ENCODE measurements at places on chromosomes 13 and 19.

DNA sequence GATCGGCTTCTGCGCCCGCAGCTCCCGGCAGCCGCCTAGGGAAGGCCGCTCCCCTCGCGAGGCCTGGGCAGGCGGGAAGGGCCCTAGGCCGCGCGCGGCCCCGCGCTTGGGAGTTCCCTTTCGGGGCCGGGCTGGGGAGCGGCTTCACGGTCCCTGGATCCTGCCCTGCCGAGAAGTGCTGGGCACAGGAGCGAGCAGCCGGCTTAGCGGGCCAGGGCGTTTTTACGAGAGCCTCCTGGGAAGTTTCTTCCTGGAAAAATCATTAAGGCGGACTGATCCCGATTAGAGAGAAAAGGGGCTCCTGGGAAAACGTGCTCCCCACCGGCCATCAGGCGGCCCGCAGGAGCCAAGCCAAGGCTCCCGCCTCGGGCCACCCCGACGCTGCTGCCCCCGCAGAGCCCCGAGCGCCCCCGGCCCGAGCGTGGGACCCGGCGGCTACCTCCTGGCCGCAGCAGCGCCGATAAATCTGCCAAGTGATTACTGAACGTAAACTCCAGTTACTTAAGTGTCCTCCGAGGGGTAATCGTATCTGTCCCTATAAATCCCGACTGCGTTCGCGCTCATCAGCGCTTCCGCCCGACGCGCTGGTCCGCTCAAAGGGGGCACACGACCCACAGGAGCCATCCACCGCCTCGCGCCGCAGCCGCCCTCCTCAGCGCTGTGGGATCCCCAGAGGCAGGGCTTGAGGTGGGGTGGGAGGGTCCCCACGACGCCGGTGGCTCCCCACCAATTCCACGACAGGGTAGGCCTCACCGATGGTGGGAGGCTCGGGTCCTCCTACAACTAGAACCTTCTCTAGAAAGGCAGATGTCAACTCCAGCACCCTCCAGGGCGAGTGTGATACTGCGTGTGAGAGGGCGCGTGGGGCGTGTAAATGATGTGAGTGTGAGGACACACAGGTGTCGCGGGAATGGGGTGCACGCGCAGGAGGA is 2.8 kb downstream of the ZIC5 start:
- peak; percentile 71 for DNase-seq
- peak overlapping the region; percentile 95 for H3K4me3 ChIP-seq
- peaks cover 78% of the 10 kb centered on the region for H3K27me3 ChIP-seq
- peaks cover 18% of the 10 kb centered on the region for H3K36me3 ChIP-seq
- H3K4me1 ChIP-seq, result peaks cover 4% of the 10 kb centered on the region

DNA sequence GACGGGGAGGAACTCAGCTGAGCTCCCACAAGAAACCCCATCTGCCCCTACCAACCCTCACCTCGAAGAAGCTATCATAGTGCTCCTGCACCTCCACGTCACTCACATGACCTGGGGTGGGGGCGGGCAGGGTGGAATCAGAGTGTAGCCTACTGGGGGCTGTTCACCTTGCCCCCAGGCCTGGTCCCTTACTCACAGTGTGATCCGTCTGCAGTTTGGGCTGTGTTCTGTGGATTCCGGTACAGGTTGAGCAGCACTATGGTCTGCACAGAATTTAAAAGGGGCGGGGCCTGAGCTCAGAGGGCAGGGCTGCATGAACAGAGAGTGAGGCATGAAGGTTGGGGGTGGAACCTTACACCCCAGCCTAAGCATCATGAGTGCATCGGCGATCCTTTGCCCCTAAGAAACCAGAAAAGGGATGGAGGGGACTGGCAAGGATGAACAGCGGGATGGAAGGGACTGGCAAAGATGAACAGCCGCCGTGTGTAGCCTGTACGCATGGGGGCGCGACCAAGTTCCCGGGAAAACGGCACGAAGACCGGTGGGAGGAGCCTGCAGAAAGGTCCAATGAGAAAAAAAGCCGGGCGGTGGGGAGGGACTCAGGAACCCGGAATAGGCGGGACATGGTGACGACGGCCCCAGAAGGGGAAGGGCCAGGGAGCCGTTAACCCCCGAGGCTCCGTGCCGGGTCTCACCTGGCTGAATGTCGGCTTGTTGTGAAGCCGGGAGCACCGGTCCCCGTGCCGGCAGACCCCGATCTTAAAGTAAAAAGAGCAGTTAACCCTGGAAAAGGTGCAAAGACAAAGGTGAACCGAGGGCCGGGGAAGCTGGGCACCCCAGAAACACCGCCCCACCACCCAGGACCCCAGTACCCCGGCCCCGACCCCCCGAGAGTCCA is 539 bp downstream of the U2AF1L4 start:
- peak overlapping the region; percentile 99 for H3K4me3 ChIP-seq
- peaks cover 30% of the 10 kb centered on the region for H3K4me1 ChIP-seq
- peak; percentile 94 for DNase-seq
- H3K27ac ChIP-seq, result peak overlapping the region; percentile 100
- no peaks in the 10 kb centered on the region for H3K36me3 ChIP-seq

- H3K36me3 ChIP-seq, result peaks cover 8% of the 10 kb centered on the region
- H3K27ac ChIP-seq, result no peak within 1 kb of the TSS
- H3K4me3 ChIP-seq, result no peak within 1 kb of the TSS
- H3K27me3 ChIP-seq, result peaks cover 10% of the 10 kb centered on the region
These were observed at the start of gene CD37 for GRCh38 chr19:49335071-49335783. TSS of gene CD37 (plus strand) at chr19:49335406. CDS start at chr19:49335541, 135 bp downstream.

DNA sequence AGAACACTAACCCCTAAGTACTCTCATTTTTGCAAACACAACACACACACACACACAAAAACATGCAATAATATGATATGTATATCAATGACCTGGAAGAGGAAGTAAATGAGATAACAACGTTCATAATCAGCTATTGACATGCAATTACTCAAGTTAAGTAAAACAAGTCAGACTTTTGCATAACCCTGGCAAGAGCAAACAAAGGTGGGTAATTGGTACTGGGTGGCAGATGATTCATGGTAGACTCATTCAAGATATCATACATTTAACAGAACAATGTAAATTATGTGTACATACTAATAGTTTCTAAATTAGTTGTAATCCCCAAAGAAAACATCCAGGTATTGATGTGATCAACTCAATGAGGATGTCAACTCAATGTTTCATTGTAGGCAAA is 508.8 kb downstream of the DACH1 start:
- no peak overlapping the region for H3K4me3 ChIP-seq
- H3K4me1 ChIP-seq, result no peaks in the 10 kb centered on the region
- H3K27ac ChIP-seq, result no peak overlapping the region
- DNase-seq, result no peak
- H3K36me3 ChIP-seq, result no peaks in the 10 kb centered on the region

- H3K4me1 ChIP-seq, result no peaks in the 10 kb centered on the region
- no peak for DNase-seq
- no peak overlapping the region for H3K4me3 ChIP-seq
- no peak overlapping the region for H3K27ac ChIP-seq
These were observed 1150.2 kb upstream of the PCDH9 start for GRCh38 chr13:68380041-68380973.

GRCh38 chr13:74674720-74675119 is 540.5 kb upstream of the KLF12 start:
- H3K4me1 ChIP-seq, result no peaks in the 10 kb centered on the region
- no peak for DNase-seq
- no peaks in the 10 kb centered on the region for H3K36me3 ChIP-seq
- H3K4me3 ChIP-seq, result no peak overlapping the region

GRCh38 chr13:42873081-42873480 is 91.7 kb downstream of the FAM216B start:
- H3K4me3 ChIP-seq, result no peak overlapping the region
- peaks cover 19% of the 10 kb centered on the region for H3K4me1 ChIP-seq
- H3K27me3 ChIP-seq, result peaks cover 49% of the 10 kb centered on the region
- no peaks in the 10 kb centered on the region for H3K36me3 ChIP-seq
- H3K27ac ChIP-seq, result peak overlapping the region; percentile 31

DNA sequence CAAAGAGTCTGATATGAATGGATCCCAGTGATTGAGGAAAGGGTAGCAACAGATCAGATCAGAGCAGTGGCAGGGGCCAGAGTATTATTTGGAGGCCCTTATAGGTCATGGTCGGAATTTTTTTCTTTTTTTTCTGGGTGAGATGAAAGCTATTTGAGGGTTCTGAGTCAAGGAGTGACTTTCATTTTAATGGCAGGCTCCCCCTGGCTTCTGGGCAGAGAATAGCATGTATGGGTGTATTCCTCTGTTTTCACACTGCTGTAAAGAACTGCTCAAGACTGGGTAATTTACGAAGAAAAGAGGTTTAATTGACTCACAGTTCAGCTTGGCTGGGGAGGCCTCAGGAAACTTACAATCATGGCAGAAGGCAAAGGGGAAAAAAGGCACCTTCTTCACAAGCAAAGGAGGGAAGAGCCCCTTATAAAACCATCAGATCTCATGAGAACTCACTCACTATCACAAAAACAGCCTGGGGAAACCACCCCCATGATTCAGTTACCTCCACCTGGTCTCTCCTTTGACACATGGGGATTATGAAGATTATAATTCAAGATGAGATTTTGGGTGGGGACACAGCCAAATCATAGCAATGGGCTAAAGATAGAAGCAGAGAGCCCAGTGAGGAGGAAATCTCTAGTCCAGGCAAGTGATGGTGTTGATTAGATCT is 3.0 kb upstream of the SLC6A16 start:
- H3K36me3 ChIP-seq, result peaks cover 17% of the 10 kb centered on the region
- no peak overlapping the region for H3K27ac ChIP-seq
- peak; percentile 24 for DNase-seq
- H3K27me3 ChIP-seq, result no peaks in the 10 kb centered on the region
- peaks cover 7% of the 10 kb centered on the region for H3K4me1 ChIP-seq
- H3K4me3 ChIP-seq, result no peak overlapping the region

- no peaks in the 10 kb centered on the region for H3K4me1 ChIP-seq
- no peak overlapping the region for H3K4me3 ChIP-seq
- H3K27ac ChIP-seq, result no peak overlapping the region
- H3K27me3 ChIP-seq, result peaks cover 5% of the 10 kb centered on the region
These were observed 38.9 kb upstream of the AMER2 start for GRCh38 chr13:25210842-25211569.

DNA sequence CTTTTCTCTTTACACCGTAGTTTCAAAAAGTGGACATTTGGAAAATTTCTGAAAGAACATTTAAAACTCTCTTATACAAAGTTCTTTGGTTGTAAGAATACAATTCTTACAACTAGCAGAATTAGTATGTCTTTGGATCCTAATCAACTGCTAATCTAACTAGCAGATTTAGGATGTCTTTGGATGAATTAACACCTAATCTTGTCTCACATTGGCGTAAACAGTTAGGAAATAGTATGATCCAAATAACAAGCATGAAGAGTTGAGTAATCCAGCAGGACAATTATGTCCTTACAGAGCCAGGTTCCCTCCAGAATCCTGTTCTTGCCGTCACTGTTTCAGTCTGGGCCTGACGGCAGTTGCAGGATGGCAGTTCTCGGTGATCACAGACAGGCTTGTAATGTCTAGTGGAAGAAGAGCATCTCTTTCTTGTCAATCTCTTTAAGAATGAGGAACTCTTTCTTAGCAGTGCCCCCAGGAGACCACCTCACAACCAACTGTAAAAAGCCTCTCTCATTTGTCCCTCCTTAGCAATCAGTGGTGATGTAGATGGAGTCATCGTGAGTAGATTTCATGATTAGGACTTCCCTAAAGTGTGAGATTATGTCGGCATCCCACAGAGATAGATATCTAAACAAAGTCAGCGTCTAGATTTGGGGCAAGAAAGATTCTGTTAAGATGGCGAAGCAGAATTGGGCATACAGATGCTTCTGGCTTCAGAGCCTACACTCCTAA is 5.7 kb upstream of the TNFSF13B start:
- no peaks in the 10 kb centered on the region for H3K4me1 ChIP-seq
- no peaks in the 10 kb centered on the region for H3K27me3 ChIP-seq
- peaks cover 3% of the 10 kb centered on the region for H3K36me3 ChIP-seq
- DNase-seq, result no peak
- no peak overlapping the region for H3K27ac ChIP-seq
- no peak overlapping the region for H3K4me3 ChIP-seq

- no peak overlapping the region for H3K4me3 ChIP-seq
- H3K27ac ChIP-seq, result no peak overlapping the region
These were observed 23.3 kb downstream of the SAMD4B start for GRCh38 chr19:39365531-39365930.

GRCh38 chr13:24644036-24644435 is 36.2 kb upstream of the ATP12A start:
- H3K4me3 ChIP-seq, result no peak overlapping the region
- H3K27me3 ChIP-seq, result no peaks in the 10 kb centered on the region
- no peak overlapping the region for H3K27ac ChIP-seq
- no peak for DNase-seq

DNA sequence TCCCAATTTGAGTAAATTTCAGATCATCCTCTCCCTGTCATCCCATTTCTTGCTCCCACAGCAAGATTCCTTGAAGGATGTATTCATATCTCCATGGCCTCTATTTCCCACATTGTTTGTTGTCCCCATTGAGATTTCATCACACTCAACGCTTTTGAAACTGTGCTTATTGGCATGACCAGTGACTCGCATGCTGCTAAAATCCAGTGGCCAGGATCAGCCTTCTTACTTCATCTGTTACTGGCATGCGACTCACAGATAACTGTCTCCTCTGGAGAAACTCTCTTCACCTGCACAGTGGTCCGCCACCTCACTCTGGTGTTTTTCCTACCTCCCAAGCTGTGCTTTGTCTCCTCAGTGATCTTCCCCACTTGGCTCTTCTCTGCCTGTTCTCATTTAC is 95.8 kb downstream of the WASF3 start:
- H3K36me3 ChIP-seq, result peaks cover 5% of the 10 kb centered on the region
- no peaks in the 10 kb centered on the region for H3K27me3 ChIP-seq
- no peak overlapping the region for H3K27ac ChIP-seq
- no peak for DNase-seq
- no peaks in the 10 kb centered on the region for H3K4me1 ChIP-seq
- no peak overlapping the region for H3K4me3 ChIP-seq

GRCh38 chr19:10193790-10194499 is 808 bp downstream of the DNMT1 start:
- peak overlapping the region; percentile 95 for H3K4me3 ChIP-seq
- peaks cover 6% of the 10 kb centered on the region for H3K4me1 ChIP-seq
- no peaks in the 10 kb centered on the region for H3K27me3 ChIP-seq
- no peaks in the 10 kb centered on the region for H3K36me3 ChIP-seq
- H3K27ac ChIP-seq, result peak overlapping the region; percentile 88
- peak; percentile 72 for DNase-seq

GRCh38 chr19:13020002-13020414 is 24.7 kb downstream of the NFIX start:
- H3K27ac ChIP-seq, result no peak overlapping the region
- peaks cover 100% of the 10 kb centered on the region for H3K27me3 ChIP-seq
- H3K36me3 ChIP-seq, result peaks cover 6% of the 10 kb centered on the region
- DNase-seq, result no peak

DNA sequence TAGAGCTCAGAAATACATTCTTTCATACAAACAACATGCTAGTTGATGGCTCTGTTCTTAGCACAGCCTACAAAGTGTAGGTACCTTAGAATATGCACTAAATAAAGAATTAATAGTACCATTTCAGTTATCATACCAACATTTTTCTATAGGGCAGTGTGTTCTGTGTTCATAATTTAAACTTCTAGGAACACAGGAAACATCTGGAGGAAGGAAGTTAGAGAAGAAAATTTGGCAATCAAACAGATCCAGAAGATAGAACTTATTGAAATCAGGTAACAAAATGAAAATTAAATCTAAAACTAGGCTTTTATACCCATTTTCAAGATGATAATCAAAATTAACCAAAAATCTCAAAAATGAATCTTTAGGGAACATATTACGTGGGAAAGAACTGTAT is 527.5 kb downstream of the DCT start:
- peaks cover 11% of the 10 kb centered on the region for H3K4me1 ChIP-seq
- H3K36me3 ChIP-seq, result no peaks in the 10 kb centered on the region
- H3K27ac ChIP-seq, result no peak overlapping the region
- no peaks in the 10 kb centered on the region for H3K27me3 ChIP-seq
- no peak overlapping the region for H3K4me3 ChIP-seq
